Activated T-helper 1 cell treated with anti-CD3 and anti-CD28 coated beads, Interleukin-2, amount 50 U/mL, for 16 hours (primary cell): ENCODE measurements at places on chromosomes 2 and 18.

DNA sequence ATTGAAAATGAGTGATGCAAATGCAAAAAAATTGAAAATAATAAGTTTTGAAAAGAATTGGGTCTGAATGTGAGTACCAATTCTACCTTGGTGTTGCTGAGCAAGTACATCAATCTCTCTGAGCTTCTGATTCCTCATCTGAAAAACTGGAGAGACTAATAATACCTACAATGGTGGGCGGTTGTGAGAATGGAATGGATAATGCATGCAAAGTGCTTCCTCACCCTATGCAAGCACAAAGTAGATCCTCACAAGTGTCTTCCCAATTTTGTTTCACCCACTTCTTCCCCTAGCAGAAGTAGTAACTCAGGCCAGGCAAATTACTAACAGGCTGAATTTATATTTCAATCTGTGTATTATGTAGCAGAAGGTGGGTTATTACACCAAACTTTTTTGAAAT lies 191.7 kb upstream of the PIK3C3 start:
- no peak for DNase-seq

GRCh38 chr2:206970589-206971360 lies 31.5 kb downstream of the CPO start:
- DNase-seq: no peak

GRCh38 chr2:52639692-52640091 lies 1127.9 kb upstream of the CHAC2 start:
- no peak for DNase-seq

DNA sequence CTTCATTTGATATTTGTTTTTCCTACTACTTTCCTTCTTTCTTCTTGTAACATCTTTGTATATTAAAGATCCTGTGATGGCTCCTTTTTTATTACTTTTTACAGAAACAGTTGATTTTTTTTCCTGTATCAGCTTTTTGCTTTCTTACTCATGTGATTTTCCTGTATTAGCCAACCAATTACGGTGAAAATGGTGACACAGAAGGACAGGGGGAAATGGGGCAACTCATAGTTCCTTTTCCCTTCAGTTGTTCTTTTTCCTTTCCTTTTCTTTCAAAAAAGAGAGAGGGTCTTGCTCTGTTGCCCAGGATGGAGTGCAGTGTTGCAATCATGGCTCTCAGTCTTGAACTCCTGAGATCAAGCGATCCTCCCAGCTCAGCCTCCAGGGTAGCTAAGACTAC lies 117.8 kb downstream of the ATL2 start:
- no peak for DNase-seq

DNA sequence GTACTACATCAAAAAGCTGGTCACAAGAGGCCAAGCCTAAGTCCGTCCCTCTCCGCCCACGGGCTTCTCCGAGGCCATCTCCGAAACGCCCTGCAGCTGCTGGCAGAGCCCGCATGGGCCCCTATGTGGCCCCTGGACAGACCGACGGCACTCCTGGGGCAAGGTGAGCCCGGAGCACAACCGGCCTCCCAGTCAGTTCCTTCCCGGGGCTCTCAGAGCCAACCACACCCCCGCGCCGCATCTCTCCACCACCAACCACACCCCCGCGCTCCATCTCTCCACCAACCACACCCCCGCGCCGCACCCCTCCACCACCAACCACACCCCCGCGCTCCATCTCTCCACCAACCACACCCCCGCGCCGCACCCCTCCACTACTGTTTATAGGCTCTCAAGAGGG lies 93.5 kb downstream of the ZNF516 start:
- DNase-seq: no peak

DNA sequence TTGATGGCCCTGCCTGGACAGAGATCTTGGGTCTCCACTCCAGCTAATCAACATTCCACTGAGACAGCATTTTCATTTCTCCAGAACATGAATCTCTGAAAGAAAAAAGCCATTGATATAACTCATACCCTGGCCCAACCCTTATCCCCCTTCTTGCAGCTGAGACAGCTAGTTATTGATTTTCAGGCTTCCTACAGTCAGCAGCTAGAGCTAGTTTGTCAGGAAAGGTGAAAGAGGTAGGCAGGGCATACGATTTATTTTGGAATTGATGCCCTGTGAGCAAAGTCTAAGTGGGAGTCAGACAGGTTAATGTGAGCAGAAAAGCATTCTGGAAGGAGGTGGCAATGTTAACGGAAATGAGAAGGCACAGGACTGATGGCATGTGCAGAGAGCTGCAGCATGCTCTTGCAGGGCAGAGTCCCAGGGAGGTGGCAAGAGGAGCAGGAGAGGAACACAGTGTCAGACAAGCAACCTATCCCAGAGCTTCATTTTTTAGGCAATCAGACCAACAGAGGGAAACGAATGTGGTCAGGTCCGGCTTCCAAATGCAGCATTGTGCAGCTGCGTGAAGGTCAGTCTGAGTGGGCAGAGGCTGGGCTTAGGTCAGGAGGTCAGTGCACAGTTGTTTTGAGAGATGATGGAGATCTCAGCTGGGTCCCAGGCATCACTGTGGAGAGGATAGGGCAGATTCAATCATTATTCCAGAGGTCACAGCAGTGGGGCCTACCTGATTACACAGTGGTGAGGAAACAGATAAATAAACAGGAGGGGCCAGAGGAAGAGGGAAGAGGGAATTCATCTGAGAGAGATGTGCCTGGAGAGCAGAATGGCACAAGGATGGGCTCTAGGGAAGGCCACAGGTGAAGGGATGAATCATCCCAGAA lies 134.8 kb downstream of the CMPK2 start:
- no peak for DNase-seq

DNA sequence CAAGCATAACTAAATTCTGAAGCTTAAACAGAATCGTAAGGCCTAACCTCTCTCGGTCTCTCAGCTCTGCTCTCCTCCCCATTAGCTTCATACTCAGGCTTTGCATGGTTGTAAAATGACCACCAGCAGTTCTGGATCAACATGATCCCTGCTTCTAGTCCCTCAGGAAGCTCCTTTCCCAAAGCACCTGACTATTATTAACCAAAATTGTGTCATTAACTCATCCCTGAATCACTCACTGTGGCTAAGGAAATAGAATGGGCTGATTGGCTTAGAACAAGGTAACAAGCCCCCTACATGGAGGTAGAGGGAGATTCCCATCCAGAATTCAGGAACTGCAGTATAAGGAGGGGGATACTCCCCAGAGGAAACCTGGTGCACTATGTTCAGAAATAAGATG lies 448.3 kb downstream of the ARHGAP15 start:
- no peak for DNase-seq

- DNase-seq: no peak
These were observed 120.8 kb downstream of the MCFD2 start for GRCh38 chr2:46794693-46795317.
